ENCODE measurements at places on chromosomes 13 and 19.

DNA sequence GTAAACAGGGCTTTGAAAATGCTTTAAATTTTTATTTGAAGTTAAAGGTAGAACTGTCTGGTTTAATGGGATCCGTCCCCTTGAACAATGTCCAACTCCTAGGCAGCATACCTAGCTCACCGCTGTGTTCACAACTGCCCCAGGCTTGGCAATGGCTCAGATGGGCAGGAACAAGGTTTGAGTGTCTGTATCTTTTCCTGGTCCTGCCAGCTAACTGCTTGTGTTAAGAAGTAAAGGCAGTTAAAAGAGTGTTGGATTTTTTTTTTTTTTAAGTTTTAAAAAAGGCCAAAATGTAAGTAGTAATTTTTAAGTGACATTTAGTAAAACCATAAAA is 66.7 kb upstream of the FNDC3A start:
- no peak for DNase-seq

GRCh38 chr13:96858133-96858826 is 136.0 kb downstream of the OXGR1 start:
- DNase-seq = no peak

DNA sequence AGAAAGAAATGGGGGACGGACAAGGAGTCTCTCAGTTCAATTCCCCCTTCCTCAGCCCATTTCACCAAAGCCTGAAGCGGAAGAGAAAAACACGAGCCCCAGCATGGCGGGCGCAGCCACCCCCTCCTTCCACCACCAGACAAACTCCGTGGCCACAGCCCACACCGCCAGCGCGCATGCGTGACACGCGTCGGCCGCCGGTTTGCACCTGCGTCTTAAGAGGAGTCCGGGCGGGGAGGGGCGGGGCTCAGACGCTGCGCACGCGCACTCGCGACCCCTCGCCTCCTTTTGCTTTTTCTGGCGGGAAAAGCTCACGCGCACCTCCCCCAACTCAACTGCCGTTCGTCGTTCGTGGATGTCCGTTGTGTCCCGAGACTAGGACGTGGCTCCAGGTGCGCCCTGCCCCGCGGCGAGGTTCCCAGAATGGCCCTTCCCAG is at the start of gene KASH5:
KASH5 (plus strand) TSS at position 314 of the 437 bp plus-strand sequence. CDS start 2,635 bp downstream, outside the sequence.
- DNase-seq = peak; percentile 89

- DNase-seq = no peak
Observed at GRCh38 chr19:55209693-55210472, 582 bp upstream of the PTPRH start.

- no peak for DNase-seq
Observed at GRCh38 chr19:45958769-45959516, 14.7 kb downstream of the NOVA2 start.

DNA sequence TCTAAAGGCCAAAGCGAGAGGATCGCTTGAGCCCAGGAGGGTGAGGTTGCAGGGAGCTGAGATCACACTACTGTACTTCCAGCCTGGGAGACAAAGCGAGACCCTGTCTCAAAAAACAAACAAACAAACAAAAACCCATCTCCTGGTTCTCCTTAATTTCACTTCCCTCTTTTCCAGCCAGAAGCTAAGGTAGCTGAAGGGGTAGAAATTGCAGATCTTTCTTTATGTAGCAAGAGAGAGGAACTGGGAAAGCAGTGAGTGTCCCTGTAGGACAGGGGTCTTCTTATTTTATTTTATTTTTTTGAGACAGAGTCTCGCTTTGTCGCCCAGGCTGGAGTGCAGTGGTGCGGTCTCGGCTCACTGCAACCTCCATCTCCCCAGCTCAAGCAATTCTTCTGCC is 4.5 kb upstream of the TSPAN16 start:
- no peak for DNase-seq

DNA sequence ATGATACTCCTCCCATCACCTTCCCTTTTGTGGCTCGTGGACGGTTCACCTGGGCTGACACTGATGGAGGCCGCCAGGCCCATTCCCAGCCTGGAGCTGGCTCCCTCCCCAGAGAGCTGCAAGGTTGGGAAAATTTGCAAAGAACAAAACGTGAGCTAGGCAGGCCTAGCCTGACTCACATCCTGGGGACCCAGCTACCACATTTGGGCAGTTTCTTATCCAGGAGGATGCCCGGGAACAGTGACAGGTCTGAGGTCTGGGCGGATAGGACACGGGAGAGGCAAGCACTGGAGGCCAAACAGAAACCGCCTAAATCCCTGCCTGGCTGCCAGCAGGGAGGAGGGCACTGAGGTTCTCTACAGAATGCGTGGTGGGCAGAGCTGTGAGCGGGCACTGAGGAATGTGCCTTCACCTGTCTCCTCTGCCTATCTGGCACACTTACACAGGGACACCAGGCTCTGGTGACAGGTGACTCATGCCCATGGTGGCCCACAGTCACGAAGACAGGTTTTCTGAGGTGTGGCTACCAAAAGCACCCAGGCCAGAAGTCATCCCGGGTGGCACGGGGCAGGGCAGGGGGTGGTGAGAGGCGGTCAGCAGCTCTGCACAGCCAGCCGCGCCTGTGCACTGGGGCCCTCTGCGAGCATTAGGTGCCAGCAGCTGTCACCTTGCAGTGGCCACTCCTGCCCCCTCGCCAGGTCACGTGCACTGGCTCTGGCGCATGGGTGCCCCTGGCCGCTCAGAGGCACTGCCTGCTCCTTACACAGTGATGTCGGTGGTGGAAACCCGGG is 23.2 kb downstream of the SH3GL1 start:
- no peak for DNase-seq

- no peak for DNase-seq
Observed at GRCh38 chr13:73258406-73258805, 199.6 kb downstream of the KLF5 start.

DNA sequence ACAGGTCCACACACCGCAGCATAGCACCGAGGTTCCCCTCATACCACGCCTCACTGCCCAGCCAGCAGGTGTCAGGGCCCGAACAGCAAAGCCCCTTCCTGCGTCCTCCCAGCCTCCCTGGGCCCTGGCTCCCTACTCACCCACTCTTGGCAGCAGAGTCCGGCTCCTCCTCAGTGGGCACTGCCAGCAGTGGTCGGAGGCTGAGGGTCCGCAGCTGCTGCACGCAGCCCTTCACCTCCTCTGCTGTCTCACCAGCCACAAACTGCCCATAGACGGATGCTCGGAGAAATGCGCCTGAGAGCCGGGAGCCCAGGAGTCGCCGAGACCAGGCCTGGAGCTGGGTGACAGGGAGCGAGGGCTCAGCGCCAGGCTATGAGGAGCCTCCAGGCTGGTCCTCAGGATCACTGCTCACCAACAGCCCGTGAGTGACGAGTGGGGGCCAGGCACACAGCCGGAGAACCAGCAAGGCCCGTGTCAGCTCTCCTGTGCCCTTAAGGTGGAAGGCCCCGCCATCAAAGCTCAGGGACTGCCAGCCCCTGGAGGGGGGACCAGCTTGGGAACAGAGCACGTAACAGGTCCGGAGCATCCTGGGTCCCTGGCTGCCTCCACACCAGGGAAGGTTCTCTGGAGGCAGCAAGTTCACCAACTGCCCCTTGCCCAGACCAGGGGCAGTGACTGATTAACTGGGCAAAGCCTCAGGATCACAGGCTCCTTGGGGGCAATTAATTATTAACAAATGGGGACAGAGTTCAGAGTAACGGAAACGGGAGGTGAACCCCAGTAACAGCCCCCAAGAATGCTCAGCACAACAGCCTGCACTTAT is at the start of gene PRODH2:
PRODH2 (minus strand) TSS at position 626 of the 823 bp plus-strand sequence; CDS start at position 586, 40 bp downstream.
- no peak for DNase-seq

DNA sequence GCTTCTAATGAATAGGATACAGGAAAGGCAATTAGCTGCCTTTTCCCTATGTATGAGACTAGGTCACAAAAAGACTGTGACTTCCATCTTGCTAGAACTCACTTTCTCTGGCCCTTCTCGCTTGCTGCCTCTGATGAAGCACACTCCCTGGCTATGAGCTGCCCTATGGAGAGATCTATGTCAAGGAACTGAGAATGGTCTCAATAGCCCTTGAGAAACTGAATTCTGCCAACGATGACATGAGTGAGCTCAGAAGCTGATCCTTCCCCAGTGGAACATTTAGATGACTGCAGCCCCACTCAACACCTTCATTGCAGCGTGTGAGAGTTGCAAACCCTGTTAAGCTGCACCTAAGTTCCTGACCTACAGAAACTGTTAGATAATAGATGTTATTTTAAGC is 309.8 kb downstream of the COG6 start:
- no peak for DNase-seq

DNA sequence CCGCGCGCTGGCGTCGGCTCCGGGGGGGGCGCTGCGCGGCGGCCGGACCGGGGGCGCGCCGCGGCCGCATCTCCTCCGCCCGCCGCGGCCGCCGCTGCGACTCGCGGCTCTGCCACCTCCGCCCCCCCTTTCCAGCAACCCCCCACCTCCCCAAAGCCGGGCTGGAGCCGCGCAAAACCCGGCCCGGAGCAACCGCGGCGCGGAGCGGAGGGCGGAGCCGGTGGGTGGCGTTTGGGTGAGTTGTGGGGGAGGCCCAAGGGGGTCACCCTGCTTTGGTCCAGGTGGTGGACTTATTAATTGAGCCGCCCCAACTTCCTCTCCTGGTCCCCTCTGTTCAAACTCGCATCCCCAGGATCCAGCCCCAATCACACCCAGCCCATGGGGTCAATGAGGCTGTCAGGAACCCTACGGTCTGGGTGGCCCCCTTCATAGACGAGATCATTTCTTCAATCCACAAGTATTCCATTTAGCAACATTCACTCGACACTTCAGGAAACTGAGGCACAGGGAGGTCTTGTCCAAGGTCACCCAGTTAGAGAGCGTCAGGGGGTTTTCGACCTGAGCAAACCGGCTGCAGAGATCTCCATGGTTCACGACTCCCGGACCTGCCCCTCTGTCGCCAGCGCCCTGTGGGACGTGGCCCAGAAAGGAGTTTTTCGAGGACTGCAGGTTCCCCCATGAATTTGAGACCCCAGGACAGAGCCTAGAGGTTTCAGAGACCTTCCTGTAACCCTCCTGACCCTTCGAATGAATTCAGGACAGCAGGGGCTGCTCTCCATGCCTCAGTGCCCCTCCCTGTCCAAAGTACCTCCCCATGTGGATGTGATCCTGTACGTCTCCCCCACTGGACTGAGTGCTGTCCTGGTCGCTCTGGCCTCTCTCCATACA is 22.4 kb upstream of the SEMA6B start:
- DNase-seq = peak; percentile 25

DNA sequence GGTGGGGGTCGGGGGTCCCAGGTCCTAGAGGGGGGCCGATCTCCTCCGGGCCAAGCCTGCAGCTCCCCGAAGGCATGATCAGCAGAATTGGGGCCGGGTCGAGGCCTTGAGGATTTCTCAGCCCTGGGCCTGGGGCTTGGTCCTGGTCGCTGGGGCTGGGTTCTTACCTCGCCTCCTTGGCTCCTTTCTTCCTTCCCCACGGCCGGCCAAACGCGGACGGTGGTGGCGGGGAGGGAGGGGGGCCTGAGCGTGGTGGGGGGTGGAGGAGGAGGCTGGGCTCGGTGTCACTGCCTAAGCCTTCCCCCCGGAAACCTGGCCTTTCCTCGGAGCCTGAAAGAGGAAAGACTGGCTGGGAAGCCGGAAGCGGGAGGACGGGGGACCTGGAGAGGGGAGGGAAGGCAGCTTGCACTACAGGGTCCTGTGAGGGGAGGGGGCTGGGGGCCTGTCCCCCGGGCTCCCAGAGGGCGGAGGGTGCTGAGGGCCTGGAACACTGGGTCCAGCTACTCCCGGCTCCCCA is at the start of gene ZNF579:
ZNF579 (minus strand) TSS at position 221 of the 517 bp plus-strand sequence. CDS start 1,209 bp downstream, outside the sequence.
- DNase-seq = peak; percentile 89

Data from NCI-H1930 (cell line).